ENCODE measurements at places on chromosomes 12 and 14.

DNA sequence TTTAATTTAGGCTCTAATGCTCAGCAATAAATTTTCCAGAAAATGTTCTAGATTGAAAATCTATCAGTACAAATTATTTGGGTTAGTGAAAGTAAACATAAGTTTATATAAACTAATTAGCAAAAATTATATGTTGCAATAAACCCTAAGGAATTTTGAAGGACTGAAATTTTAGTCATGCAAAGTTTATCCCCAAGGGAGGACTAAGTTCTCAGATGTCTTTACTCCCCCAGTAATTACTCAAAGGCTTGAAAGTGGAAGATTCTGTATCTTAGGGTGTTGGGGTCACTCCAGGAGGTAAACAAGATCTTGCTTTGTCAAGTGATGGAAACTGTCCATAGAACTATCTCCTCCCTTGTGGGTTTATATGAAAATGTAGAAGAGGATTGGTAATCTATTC is 183.7 kb downstream of the AKAP6 start:
- peak; percentile 27 for DNase-seq

- DNase-seq: no peak
Observed at GRCh38 chr12:79857675-79858074, 77.2 kb downstream of the PPP1R12A start.

- peak; percentile 41 for DNase-seq
Observed at GRCh38 chr12:114636723-114637480, 47.1 kb downstream of the TBX3 start.

GRCh38 chr12:124797321-124797720 is 66.3 kb downstream of the SCARB1 start:
- DNase-seq: no peak

DNA sequence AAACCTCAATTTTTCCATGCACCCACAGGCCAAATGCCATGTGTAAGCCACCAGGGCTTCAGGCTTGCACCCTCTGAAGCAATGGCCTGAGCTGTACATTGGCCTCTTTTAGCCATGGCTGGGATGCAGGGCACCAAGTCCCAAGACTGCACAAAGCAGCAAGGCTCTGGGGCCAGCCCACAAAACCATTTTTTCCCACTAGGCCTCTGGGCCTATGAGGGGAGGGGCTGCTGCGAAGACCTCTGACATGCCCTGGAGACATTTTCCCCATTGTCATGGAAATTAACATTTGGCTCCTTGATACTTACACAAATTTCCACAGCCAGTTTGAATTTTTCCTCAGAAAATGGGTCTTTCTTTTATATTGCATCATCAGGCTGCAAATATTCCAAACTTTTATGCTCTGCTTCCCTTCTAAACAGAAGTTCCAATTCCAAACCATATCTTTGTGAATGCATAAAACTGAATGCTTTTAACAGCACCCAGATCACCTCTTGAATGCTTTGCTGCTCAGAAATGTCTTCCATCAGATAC is 14.3 kb upstream of the OSBPL8 start:
- no peak for DNase-seq

DNA sequence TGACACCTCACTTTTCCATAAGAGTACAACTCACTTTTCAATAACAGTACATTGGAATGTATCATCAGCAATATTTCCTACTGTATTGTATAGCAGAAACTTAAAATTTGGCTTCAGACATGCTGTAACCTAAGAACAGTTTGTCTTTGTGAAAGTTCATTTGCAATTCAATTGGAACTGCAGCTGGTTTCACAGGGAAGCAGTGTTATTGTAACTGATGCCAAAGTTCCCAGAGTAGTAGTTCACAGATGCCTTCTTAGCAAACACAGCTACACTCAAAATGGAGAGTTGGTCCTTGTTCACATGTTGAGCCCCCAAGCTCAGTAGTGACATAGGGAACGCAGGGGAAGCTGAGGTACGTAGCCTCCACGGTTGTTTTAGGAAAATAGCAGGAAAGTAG is 23.3 kb downstream of the PPP1R36 start:
- peak; percentile 60 for DNase-seq

DNA sequence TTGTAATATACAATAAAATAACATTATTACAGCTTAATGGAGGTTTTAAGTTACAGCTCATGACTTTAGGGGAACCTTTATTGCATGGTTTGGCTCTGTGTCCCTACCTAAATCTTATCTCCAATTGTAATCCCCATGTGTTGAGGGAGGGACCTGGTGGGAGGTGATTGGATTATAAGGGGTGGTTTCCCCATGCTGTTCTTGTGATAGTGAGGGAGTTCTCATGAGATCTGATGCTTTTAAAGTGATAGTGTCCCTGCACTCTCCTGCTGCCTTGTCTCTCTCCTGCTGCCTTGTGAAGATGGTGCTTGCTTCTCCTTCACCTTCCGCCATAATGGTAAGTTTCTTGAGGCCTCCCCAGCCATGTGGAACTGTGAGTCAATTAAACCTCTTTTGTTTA is 132.1 kb upstream of the SYT1 start:
- no peak for DNase-seq

DNA sequence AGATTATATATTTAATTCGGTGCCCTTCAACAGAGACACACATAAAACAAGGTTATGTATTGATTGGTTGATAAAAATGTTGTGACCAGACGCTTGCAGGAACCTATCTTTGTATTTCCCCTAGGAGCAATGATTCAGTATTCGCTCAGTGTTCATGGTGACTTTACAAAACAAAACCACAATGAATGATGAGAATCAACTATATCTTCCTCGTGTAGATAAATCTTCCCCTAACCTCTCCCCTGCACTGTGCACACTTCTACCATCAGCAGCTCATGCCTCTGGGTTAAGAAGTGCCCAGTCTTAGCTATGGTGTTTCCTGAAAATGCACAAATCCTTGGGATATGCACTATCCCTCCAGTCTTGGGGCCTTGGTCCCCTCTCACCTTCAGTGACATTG is 16.3 kb downstream of the RIN3 start:
- DNase-seq: no peak

- no peak for DNase-seq
Observed at GRCh38 chr12:127070515-127071157, 1196.3 kb upstream of the TMEM132C start.

DNA sequence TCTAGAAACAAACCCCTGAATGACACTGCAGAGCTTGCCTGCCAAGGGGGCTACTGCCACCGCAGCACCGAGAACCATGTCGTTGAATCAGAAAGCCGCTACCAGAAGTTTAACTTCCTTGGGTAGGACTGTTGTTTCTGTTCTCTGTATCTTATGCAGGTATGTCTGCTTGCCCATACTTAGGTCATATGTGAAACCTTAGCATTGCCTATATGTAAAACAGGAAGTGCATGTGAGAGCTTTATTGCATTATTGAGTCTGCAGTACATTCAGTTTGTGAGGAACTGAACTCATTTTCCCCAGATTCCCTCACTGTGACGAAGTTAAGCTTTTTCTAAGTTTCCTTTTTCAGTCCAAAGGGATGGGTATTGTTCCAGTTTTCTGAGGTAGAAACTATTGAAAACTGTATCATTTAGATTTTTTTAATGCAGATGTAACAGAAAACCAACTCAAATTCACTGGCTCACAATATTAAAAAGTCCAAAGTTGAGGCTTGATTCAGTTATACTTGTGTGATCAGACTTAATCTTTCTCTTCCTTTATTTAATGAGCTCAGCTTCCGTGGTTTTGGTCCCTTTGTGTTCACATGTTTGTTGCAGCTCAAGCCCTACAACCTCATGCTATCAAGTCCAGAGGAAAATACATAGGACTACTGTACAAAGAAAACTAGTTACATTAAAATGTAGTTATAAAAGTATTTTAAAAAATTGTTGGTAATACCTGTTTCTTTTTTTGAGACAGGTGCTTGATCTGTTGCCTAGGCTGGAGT is 6.9 kb downstream of the FBXO34 start:
- DNase-seq: no peak

GRCh38 chr14:88323086-88323522 is at the start of gene KCNK10:
Gene KCNK10 (minus strand): TSS chr14:88323269. CDS start chr14:88322798, 471 bp downstream.
- no peak for DNase-seq

DNA sequence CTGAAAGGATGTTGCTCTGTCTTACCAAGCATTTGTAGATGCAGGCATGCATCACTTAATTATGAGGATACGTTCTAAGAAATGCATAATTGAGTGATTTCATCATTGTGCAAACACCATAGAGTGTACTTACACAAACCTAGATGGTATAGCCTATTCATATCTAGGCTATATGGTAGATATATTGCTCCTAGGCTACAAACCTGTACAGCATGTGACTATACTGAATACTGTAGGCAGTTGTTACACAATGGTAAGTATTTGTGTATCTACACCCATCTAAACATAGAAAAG is 75.9 kb downstream of the IFT81 start:
- peak; percentile 31 for DNase-seq

DNA sequence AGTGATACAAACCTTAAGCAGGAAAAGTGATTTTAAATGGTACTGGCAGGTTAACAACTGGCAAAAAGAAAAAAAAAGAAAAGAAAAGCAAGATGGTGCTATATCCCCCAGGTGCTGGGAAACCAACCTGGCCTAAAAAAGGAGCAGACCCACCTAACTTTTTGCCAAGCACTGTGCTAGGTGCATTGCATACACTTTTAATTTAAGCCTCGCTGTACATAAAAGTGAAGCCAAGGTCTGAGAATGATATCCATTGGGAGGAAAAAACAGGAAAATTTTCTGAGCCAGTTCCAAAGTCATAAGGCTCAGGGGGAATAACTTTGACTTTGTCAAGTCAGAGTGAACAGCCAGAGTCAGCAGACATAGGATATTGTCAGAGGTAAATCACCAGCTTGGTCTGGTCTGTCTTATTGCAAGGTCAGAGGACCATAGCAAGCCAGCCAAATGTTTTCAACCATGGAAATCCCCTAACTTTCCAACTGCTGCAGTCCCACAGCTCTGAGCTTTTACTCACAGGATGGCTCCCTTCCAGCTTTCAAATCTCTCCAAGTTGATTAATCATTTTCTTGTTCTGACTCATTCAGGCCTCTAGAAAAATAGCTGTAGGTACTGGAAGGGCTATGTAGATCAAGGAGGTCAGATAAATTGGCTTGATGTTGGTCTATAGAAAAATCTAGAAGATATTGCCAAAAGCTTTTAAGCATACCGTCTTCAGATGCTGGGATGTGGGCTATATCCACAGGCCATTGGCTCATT is 412.9 kb downstream of the RAD51B start:
- DNase-seq: peak; percentile 100

GRCh38 chr12:40843495-40843894 is 151.3 kb downstream of the CNTN1 start:
- DNase-seq: no peak

GRCh38 chr12:127459687-127460086 is 807.3 kb upstream of the TMEM132C start:
- no peak for DNase-seq

DNA sequence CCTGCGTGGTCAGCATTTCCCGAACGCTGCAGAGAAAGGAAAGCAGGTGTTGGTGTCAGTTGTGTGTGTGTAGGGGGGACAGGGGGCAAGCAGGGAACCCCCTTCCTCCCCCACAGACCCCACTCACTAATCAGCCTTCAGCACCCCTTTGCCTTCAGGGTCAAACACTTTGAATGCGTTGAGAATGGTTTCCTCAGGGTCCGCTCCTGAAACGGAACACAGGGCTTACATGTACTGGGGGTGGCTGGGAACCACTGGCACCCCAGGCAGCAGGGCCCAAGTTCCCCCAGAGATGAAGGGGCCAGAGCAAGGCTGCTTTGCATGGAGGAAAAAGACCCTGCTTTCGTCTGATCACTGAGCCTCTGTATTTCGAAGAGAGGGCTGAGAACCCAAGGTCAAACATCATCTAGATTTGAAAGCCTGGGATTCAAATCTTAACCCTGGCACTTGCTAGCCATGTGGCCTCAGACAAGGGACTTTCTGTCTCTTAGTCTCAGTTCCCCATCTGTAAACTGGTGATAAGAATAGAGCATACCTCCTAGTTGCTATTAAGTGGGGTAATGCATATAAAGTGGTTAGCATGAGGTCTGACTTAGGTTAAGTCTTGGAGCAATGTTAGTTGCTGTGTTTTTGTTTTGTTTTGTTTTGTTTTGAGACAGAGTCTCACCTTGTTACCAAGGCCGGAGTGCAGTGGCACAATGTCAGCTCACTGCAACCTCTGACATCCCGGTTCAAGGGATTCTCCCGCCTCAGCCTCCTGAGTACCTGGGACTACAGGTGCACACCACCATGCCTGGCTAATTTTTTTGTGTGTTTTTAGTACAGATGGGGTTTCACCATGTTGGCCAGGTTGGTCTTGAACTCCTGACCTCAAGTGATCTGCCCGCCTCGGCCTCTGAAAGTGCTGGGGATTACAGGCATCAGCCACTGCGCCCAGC is 7.0 kb downstream of the MYL2 start:
- DNase-seq: no peak

DNA sequence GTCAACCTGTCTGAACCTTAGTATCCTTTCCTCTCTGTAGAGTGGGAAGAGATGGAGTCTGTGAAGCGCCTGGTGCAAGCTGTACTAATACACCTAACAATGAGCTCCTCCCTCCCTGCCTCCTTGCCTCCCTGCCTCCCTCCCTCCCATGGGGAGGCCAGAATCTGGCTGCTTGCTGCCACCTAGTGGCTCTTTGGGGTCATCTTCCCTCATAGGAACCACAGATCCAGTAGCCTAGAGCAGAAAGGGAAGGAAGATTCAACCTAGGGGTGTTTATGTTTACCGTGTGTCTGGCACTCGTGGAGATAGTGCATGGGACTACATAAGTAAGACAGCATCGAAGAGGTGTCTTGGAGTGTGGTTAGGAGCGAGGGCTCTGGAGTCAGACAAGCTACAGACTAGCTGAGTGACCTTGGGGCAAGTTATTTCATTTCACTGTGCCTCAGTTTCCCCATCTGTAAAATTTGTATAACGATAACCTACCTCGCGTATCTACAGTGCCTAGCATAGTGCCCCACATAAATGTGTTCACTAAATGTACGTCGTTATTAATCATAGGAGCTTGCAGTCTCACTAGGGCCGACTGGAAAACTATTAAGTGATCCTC is 35.5 kb upstream of the TSPAN9 start:
- peak; percentile 88 for DNase-seq

- DNase-seq: peak; percentile 97
Observed at GRCh38 chr12:46664761-46665287, 161.0 kb downstream of the SLC38A4 start.

- peak; percentile 48 for DNase-seq
Observed at GRCh38 chr12:30896461-30896860, 30.1 kb upstream of the TSPAN11 start.

All from choroid plexus epithelial cell (primary cell).